ENCODE measurements at places on chromosomes 12 and 14.
A peak's percentile ranks its signal among the peaks of the same experiment; 100 is the strongest.

GRCh38 chr12:102095677-102096263, 24.1 kb downstream of the NUP37 start:
- no peak for DNase-seq

DNA sequence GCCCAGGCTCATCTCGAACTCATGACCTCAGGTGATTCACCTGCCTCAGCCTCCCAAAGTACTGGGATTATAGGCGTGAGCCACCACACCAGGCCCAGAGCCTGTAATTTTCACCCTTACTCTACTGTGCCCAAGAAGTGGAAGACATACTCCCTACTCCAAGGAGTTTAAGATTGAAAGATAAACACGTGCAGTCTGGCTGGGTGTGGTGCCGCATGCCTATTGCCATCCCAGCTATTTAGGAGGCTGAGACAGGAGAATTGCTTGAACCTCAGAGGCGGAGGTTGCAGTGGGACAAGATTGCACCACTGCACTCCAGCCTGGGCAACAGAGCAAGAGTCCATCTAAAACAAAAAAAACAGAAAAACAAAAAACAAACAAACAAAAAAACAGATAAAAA, 90.0 kb downstream of the NINJ2 start:
- no peak for DNase-seq

GRCh38 chr14:68756000-68756481, 36.8 kb downstream of the ZFP36L1 start:
- no peak for DNase-seq

DNA sequence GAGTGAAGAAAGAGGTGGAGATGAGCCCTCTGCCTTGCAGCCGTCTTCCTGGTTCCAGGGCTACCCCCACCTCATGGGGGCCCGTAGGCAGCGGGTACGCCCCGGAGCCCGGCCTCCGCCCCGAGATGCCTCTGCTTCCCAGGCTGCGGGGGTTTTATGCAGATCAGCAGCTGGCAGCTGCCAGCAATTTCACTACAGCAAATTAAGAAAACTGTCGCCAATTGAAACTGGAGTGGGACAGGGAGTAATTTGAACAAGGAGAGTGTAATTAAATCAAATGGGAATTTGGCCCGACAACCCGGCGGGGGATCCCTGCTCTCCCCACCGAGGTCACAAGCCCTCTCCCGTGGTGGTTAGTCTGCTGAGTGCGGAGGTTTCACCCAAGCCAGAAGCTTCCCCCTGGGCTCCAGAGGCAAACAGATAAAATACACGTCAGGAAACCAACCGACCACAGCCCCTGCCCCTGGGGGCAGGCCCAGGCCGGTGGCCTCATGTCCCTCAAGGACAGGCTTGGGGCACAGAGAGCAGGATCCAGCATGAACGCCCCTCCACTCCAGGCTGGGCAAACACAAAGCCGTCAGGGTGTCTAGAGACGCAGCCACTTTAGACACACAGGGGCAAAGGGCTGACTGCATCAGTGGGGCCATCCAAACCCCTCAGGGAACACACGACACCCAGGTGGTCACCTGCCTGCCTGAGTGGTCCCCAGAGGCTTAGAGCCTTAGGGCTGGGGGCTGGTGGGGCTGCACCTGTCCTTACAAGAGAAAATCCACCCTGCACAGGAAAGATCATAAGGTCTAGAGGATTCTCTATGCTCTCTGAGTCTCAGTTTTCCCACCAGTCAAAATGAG, 53.8 kb downstream of the TESC start:
- DNase-seq: no peak

DNA sequence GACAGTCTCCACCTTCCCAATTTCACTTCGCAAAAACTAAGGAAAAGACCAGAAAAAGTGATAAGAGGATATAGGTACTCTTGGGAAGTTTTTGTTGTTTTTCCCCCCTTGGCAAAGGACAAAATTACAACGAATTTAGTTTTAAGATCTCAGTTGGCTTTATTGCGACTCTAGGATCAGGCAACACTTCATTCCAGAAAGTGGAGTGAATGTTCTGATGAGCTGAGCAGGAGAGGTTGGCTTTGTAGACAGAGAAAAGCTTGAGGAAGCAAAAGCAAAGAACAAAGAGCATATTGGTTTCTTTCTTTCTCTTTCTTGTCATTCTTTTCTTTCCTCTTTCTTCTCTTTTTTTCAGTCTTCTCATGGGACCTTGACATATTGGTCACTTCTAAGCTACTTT, 640 bp upstream of the ZFYVE1 start:
- no peak for DNase-seq

DNA sequence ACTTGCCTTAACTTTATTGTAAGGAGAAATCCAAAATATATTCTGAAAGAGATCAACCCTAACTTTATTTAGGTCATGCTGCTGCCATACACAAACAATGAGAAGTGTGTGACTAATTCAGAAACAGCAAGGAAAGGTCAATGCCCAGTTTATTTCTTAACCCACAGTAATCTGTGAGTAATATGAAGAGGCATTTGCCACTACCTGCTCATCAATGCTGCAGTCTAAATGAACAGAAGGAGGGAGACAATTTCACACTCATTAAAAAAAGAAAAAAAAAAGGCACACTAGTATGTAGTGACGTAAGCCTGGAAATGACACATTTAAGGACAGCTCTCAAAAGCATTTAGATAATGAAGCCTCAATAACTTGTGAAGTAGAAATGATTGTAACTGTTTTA, 90.5 kb upstream of the FOXN3 start:
- no peak for DNase-seq

DNA sequence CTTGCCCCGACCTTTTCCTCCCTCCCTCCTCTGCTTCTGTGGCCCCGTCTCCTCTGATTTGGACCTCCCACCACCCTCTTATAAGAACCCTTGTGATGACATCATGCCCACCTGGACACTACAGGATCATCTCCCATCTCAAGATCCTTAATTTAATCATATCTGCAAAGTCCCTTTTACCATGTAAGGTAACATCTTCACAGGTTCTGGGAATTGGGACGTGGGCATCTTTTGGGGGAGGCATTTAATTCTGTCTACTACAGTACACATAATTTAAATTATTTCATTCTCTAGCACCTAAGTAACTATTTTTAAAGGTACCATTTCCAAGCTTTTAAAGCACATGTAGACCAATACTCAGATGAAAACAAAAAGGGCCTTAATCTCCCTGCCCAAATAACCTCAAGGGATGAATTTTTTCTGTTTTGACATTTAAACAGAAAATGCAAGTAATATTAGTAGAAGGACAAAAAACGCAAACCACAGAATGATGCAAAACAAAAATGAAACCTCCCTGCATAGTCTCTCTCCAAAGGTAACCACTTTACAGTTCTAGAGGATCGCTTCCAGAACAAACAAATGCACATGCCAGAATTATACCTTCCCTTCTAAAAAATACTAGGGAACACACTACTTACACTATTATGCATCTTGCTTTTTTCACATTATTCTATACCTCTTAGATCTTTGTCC, 222.1 kb downstream of the AACS start:
- no peak for DNase-seq

- no peak for DNase-seq
Measured at GRCh38 chr12:3529281-3529680, 38.3 kb downstream of the PRMT8 start.

DNA sequence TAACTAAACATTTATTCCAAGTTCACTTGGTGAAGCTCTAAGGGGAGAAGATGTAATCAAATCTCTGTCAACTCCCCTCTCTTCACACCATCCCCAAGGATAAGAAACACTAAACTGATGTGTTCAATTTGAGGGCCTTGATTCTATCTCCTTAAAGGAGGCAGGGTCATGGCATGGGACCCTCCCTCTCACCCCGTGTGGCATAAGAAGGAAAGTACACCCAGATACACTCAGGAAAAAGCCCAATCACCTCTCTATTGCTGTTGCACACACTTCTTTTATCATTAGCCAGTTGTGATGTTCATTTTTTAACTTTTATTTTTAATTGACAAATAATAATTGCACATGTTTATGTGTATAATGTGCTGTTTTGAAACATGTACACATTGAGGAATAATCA, 35.1 kb downstream of the WASHC3 start:
- DNase-seq: no peak

- DNase-seq: no peak
Measured at GRCh38 chr12:19613051-19613535, 173.8 kb downstream of the AEBP2 start.

DNA sequence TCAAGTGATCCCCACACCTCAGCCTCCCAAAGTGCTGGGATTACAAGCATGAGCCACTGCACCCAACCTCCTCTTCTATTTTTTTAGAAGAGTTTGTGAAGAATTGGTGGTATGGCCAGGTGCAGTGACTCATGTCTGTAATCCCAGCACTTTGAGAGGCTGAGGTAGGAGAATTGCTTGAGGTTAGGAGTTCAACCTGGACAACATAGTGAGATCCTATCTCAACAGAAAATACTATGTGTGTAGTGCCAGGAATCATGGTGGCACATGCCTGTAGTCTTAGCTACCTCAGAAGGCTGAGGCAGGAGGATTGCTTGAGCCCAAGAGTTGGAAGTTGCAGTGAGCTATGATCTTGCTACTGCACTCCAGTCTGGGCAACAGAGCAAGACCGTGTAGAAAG, 5.5 kb upstream of the ATF7 start:
- DNase-seq: no peak

GRCh38 chr12:120574106-120574505, 7.1 kb downstream of the POP5 start:
- DNase-seq: no peak

- no peak for DNase-seq
Measured at GRCh38 chr14:96987086-96987474, 189.9 kb downstream of the VRK1 start.

DNA sequence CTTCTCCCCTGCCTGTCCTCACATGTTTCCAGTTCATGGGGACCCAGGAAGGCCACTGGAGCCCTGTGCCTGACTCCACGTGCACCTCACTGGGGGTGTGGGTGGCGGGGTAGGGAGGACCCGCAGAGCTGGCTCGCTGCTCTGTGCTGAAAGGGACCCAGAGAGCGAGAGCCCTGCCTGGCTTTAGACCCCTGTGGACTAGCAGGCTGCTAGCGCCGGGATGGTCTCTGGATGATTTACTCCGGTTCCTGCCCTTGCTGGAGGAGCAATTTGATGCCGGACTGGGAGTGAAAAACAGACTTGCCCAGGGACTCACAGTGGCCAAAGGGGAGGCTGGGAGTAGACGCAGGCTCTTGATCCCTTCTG, 49.0 kb downstream of the NTF3 start:
- no peak for DNase-seq

DNA sequence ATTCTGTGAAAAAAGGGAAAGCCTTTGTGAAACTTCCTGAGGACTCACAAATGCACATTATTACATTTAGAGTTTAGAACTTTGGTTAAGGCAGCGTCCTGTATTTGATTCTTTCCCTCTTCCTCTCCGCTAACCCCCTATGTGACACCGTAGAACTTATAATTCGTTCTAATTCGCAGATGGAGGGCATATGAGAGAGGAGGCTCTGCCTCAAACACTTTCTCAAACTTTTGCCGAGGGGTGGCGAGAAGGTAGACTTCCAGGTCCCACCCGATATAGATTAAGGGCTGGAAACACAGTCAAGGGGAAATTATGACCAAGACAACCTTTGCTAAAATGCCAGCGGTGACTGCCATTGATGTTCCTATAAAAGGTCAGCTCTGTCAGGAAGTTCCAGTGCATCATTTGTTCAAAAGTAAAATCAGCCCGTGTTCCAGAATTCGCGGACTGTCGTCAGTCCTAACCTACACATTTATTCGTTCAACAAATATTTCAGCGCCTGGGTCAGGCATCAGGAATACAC, 904 bp upstream of the PAPOLA start:
- no peak for DNase-seq

GRCh38 chr14:101350691-101351090, 210.6 kb upstream of the DIO3 start:
- no peak for DNase-seq

- no peak for DNase-seq
Measured at GRCh38 chr12:6769666-6770065, 2.7 kb upstream of the LAG3 start.

DNA sequence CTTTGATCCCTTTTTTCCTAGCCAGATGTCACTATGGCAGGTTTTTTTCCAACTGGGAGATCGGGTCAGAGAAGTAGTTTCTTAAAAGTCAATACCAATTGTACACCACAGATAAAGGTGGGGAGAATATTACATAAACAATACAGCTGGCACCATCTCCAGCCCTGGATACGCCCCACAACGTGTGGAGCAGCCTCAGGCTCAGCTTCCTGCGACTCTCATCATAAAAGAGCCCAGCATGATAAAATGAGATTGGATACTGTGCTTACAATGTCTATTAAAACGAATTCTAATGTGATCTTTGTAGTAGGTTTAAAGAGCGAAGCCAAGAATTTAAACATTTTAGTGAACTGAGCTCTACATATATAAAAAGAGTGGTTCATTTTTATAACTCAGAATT, 21.5 kb downstream of the EFCAB11 start:
- no peak for DNase-seq

GRCh38 chr14:72883961-72884360, 9.9 kb downstream of the DPF3 start:
- DNase-seq: no peak

- DNase-seq: peak; percentile 50
Measured at GRCh38 chr14:35402323-35403113, 2.0 kb downstream of the NFKBIA start.

- DNase-seq: no peak
Measured at GRCh38 chr12:107818984-107819383, 44.5 kb downstream of the ASCL4 start.

GRCh38 chr12:89542912-89543592, 17.2 kb upstream of the POC1B start:
- peak; percentile 59 for DNase-seq

GRCh38 chr14:68593806-68594536, 198.9 kb downstream of the ZFP36L1 start:
- DNase-seq: no peak

- no peak for DNase-seq
Measured at GRCh38 chr12:52148464-52149181, 43.2 kb downstream of the KRT80 start.

- DNase-seq: no peak
Measured at GRCh38 chr12:3165078-3165980, 88.2 kb downstream of the TSPAN9 start.

- DNase-seq: no peak
Measured at GRCh38 chr14:25011095-25011494, 38.9 kb downstream of the STXBP6 start.

- DNase-seq: no peak
Measured at GRCh38 chr12:76967181-76967885, 88.5 kb upstream of the CSRP2 start.

DNA sequence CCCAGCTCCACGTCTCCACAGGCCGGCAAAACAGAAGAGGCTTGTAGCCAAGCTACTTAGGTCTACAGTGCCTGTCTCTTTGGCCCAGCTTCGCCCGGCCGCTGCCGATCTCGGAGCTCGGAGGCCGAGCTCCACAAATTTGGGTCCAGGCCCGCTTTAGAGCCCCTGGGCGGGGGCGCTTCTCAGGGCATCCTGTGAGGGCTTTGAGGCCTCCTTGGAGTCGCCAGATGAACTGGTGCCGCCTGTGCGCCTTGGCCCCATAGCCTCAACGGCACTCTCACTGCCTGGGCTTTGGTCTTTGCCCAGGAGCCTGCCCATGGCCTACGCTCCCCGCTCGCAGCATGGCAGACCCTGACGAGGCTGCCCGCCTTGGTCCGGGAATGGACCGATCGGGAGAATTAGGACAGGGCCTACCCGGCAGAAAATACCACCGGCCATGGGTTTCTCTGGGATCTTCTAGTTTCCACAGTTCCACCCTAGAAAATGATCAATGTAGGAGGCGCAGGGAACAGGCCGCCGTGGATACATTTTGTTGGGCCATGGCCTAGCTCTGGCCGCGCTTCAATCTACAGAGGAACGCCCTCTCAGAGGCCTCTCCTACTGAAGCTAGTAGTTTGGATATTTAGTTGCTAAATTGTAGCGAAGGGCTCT, 953 bp upstream of the NKX2-8 start:
- no peak for DNase-seq
